ENCODE measurements at places on chromosomes 3 and 15.

DNA sequence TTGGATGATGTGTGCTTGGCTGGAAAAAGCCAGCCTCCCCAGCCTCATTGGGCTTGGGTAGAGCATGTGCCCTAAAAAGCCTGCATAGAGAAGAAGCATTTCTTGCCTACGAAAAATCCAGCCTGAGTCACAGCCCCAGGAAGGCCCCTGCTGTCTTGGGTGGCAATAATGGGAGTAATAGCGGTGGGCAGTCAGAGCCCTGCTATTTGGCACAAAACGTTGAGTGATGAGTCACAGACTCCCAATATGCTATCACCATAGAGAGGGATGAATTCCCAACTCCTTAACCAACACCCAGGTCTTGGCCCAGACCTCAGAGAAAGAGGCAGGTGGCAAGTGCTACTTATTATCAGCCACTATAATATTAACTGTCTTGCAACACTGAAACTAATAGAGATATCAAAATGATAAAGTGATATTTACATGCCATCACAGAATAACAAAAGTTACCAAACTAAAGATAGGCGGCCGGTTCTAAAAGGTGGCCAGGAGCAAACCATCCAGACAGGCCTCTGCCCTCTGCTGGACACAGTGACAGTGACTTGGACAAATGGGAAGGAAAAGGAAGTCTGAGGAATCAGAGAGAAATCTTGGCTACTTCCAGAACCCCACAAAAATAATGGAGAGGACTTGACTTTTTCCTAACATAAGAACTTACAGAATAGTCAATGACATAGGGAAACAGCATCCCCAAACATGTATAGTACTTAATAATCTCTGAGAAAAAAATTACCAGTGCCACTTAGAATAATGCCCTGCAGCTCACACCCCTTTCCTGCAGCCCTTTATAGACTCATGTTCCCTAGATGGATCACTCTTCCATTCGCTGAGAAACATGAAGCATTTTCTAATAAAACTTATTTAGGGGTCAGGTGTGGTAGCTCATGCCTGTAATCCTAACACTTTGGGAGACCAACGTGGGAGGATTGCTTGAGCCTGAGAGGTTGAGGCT, 51.9 kb upstream of the MUC13 start:
- DNase-seq = no peak

- no peak for DNase-seq
Measured at GRCh38 chr3:16064642-16065414, 109.7 kb upstream of the GALNT15 start.

GRCh38 chr15:57010724-57011123, 92.3 kb downstream of the TCF12 start:
- DNase-seq = no peak

DNA sequence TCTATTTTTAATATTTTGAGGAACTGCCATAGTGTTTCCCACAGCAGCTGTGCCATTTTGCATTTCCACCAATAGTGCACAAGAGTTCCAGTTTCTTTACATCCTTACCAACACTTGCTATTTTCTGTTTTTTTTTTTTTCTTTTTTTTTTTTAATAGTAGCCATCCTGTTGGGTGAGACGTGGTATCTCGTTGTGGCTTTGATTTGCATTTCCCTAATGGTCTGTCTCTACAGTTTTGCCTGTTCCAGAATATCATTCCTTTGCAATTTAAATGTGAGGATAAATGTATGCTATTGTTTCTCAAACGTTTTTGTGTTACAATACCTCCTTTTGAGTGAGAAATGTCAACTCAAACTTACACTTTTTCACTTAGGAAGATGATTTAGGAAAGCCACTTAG, 22.4 kb downstream of the RCN2 start:
- DNase-seq = no peak

GRCh38 chr3:16322189-16322588, 57.2 kb downstream of the OXNAD1 start:
- DNase-seq = no peak

GRCh38 chr15:31537770-31538592, 211.3 kb downstream of the KLF13 start:
- DNase-seq = no peak

DNA sequence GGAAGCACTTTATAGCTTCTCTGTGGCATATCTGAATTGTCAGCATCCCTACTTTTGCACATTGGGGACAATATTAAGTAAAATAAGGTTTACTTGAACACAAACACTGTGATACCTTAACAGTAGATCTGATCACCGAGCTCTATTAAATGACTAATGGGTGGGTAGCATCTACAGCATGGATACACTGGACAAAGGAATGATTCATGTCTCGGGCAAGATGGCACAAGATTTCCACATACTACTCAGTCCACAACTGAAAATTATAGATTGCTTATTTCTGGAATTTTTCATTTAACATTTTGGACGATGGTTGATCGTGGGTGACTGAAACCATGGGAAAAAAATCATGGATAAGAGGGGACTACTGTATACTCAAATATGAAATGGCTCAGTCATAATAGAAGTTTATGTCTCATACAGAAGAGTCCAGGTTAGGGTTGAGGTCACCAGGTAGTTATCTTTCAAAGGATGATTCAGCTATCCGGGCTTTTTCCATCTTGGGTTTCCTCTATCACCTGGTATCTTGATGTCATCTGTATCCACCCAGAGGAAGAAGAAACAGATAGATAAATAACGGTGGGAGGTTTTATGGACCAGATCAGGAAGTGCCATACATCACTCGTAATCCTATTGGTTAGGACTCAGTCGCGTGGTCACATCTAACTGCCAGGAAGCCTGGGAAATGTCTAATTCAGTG, 320.0 kb upstream of the RARB start:
- DNase-seq = no peak

- DNase-seq = no peak
Measured at GRCh38 chr3:29889215-29889614, 608.3 kb downstream of the RBMS3 start.

DNA sequence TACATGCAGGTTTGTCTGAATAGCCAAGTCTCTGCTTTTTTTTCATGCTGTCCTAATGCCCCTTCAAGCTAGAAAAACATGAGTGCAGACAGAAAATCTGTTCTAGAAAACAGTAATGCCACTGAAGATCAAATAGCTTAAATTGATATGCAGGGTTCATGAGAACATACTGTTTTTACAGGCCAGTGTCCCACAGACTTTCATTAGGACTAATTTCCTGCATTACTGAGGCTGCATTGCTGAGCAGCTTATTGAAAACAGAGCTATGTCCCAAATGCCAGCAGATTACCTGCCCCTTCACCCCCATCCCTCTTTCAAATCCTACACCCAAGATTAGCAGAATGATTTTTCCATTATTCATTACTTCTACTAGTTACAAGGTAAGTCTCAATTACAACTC, 665 bp downstream of the TM4SF18 start:
- no peak for DNase-seq

DNA sequence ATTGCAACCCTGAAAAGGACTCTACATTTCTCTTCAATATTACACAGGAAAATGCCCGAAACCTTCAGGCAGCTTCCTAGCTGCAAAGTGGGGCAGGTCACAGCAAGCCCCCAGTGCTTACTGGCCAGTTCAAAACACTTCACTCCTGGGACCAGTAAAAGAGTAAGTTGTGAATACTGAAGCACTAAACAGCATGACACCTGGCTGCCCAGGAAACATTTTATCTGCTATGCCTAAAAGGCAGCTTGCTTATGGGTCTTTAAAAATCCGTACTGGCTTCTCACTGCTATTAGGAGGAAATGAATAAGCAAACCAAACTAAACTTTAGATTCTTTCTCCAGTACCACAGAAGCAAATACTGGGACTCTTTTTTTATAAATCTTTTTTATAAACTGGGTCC, 457.9 kb upstream of the ALCAM start:
- no peak for DNase-seq

GRCh38 chr15:59413577-59413976, 24.4 kb upstream of the FAM81A start:
- DNase-seq = no peak

- DNase-seq = no peak
Measured at GRCh38 chr3:155390351-155390750, 96.9 kb upstream of the STRIT1 start.

GRCh38 chr3:104521606-104522336, 844.9 kb upstream of the ALCAM start:
- no peak for DNase-seq

- DNase-seq = no peak
Measured at GRCh38 chr3:143329567-143330211, 210.1 kb downstream of the CHST2 start.

DNA sequence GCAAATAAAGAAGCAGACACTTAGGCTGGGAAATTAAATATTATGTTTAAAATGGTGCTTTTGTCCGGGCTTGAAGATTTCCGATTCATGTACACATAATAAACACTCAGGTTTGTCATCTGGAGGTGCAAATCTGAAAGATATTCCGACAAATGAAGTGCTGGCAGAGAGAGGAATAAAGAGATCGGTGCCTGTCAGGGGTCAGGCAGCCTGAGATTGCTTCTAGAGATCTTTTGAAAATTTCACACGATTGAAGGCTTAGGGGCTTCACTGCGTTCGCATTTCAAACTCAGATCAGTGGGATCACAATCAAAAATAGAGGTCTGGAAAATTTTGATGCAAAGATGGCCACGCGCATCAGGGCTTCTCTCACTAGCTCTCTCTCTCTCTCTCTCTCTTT, 33.2 kb downstream of the NR2F2 start:
- DNase-seq = no peak

DNA sequence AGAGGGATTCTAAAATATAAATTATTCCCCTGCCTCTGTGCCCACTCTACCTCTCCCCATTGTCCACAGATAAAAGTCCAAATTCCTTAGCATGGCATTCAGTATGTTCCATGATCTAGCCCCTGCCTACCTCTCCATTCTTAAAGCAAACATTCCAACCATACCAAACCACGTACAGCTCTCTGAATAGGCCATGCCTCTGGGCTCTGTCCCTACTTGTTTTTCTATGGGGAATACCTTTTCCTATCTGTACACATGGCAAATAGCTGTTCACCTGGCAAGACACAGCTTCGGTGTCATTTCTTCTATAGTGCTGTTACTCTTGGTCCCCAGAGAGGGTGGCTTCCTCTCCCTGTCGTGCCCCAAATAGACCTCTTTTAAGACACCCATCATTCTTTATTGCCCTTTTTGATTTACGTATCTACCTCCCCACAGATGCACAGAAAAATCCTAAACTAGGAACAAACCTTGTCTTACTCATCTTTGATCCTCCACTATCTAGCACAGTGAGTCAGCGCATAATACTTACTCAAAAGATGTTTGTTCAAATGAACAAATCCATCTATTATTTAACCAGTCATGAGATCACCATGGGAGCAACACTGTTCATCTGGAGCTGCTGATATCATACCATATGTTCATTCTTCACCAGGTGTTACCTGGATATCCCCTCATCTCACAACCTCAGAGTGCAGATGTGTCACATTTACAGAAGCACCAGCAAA, 329.8 kb downstream of the THSD4 start:
- DNase-seq = no peak

DNA sequence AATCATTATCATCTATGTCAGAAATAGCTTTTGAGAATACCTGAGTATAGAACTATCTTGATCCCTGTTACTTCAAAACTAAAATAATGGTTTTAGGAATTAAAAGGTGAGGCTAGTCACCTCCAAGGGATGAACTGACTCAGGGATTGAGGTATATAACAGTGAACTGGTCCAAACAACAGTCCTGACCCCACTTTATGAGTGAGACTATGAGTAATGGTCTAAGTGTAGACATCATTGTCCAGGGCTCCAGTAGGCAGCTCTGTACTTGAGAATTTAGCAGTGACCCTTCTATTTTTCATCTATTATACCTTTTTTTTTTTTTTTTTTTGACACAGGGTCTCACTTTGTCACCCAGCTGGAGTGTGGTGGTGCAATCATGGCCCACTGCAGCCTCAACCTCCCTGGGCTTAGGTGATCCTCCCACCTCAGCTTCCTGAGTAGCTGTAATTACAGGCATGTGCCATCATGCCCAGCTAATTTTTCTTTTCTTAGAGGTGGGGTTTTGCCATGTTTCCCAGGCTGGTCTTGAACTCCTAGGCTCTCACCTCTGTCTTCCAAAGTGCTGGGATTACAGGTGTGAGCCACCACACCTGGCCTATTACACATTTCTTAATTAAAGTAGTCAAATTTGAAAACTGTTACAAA, 36.3 kb downstream of the MLH1 start:
- no peak for DNase-seq

GRCh38 chr3:59339818-59340217, 290.0 kb upstream of the CFAP20DC start:
- no peak for DNase-seq

DNA sequence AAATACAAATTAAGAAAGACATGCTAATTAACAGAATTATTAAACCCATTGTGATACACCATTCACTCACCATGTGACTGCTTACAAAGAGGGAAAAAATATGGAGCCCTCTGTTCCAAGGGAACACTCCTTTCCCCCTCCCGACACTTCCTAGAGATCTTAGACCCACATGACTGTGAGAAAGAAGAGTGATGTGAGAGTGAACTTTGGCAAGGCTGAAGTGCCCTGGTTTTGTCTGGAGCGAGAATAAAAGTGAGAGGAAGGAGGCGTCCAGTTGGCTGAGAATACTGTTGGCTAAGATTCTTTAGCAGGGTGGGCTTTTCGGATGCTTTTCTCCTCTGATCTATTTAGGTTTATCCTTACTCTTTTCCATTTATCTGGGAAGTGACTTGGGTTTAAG, 14.1 kb downstream of the CHL1 start:
- DNase-seq = no peak

- no peak for DNase-seq
Measured at GRCh38 chr15:32903591-32904290, 185.9 kb downstream of the GREM1 start.

DNA sequence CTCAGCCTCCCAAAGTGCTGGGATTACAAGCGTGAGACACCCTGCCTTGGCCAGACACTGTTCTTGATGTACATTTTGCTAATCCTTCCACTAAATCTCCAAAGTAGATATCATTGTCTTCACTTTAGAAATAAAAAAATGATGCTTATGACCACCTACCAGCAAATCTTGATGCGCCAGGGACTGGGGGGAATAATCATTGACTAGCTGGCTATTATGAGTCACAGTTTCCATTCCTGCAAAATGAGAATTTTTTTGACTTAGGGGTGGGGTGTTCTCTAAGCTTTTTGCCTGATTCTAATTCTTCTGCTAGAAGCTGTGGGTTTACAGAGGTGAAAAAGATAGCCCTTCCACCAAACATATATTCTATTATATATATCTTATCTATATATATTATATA, 17.1 kb upstream of the RFC4 start:
- DNase-seq = no peak

DNA sequence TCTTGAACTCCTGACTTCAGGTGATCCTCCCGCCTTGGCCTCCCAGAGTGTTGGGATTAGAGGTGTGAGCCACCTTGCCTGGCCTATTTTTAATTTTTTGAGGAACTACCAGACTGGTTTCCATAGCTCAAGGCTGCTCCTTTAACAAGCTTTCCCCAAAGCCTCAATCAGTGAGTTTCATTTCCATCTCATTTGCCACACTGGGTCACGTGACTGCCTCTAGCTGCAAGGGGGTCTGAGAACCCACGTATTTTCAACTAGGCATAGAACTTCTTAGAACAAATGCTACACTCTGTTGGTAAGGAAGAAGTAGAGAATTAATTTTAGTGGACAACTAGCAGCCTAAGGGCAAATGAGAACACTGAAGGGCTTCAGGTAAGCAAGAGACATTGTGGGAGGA, 3.1 kb upstream of the CD276 start:
- DNase-seq = no peak

GRCh38 chr3:11523572-11524101, 120.1 kb downstream of the VGLL4 start:
- DNase-seq = no peak

- DNase-seq = no peak
Measured at GRCh38 chr15:40855706-40856234, 11.9 kb downstream of the SPINT1 start.

All from T-helper 2 cell treated with Interferon-gamma antibody and Interleukin-4, amounts not matched to agents 5 μg/mL and 100 μg/mL, for 36 hours (primary cell).